ENCODE measurements at places on chromosomes 13 and 19.

GRCh38 chr19:42411581-42412178, 15.5 kb downstream of the LIPE start:
- no peak for DNase-seq

GRCh38 chr13:79612604-79613003, 131.6 kb downstream of the NDFIP2 start:
- DNase-seq, result no peak

GRCh38 chr13:28496188-28496564, 1.2 kb upstream of the FLT1 start:
- DNase-seq, result no peak

GRCh38 chr19:44960906-44961728, 5.9 kb downstream of the CLPTM1 start:
- DNase-seq, result no peak

- no peak for DNase-seq
These were observed 9.6 kb downstream of the MEX3D start for GRCh38 chr19:1558552-1558951.

GRCh38 chr13:23960566-23961156, 63.4 kb upstream of the C1QTNF9B start:
- no peak for DNase-seq

DNA sequence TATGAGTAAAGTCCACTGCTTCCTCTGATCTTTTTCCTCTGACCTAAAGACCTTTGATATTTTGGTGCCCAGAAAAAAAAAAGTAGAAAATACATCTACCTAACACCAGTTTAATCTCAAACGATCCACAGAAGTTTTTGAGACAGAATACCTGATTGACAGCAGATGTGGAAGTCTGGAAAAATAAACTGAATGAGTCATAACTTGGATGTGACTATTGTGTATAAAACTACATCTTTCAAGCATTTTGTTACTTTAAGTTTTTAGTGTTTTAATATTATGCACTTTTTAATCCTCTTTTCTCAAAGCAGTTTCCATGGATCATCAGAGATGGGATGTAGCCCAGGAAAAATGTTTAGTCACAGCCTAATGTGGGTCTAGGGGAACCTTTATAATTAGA, 216.1 kb downstream of the SLITRK1 start:
- no peak for DNase-seq

DNA sequence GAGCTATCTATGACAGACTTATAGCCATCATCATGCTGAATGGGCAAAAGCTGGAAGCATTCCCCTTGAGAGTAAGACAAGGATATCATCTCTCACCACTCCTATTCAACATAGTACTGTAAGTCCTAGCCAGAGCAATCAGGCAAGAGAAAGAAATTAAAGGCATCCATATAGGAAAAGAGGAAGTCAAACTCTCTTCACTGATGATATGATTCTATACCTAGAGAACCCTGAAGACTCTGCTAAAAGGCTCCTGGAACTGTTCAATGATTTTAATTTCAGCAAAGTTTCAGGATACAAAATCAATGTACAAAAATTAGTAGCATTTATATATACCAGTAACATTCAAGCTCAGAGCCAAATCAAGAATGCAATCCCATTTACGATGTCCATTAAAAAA, 21.7 kb upstream of the C1QTNF9B start:
- no peak for DNase-seq

GRCh38 chr13:22144806-22145205, 473.9 kb downstream of the FGF9 start:
- no peak for DNase-seq

GRCh38 chr19:996051-996838, 4.0 kb upstream of the GRIN3B start:
- DNase-seq, result no peak

GRCh38 chr13:99375738-99376080, 68.5 kb upstream of the GPR183 start:
- no peak for DNase-seq

DNA sequence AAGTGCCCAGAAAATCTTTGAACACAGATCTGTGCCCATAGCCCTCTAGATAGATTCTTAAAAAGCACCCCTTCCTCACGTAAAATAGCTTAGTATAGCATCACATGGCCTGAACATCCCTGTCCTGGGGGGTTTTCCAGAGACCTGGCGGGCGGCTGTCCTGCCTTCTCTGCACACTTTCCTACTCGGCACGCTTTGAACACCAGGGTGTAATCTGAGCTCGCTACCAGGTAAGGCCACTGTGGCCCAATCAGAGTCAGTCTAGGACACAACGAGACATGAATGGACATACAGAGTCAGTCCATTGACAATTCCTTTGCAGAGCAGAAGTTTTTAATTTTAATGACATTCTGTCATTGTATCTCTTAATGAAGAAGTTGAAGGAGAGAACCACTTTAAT, 8.1 kb downstream of the CYP2A13 start:
- DNase-seq, result no peak

GRCh38 chr13:23619068-23619855, 49.0 kb downstream of the TNFRSF19 start:
- no peak for DNase-seq

DNA sequence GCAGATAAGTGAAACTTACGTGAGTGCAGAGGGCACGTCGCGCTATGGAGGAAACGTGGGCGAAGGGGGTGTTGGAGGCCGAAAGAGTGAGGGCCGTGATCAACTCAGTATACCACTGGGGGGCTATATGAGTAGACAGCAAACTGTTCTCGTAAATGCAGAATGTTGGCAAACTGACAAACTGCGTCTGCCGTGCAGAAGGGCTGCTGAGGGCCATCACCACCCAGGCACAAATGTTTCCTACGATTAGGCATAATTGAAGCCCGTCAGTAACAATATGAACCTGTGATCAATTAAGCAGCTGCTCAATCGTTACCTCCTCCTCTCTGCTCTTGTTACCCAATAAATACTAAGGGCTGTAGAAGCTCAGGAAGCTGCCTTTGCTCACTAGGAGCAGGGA, 17.3 kb upstream of the MADCAM1 start:
- no peak for DNase-seq

DNA sequence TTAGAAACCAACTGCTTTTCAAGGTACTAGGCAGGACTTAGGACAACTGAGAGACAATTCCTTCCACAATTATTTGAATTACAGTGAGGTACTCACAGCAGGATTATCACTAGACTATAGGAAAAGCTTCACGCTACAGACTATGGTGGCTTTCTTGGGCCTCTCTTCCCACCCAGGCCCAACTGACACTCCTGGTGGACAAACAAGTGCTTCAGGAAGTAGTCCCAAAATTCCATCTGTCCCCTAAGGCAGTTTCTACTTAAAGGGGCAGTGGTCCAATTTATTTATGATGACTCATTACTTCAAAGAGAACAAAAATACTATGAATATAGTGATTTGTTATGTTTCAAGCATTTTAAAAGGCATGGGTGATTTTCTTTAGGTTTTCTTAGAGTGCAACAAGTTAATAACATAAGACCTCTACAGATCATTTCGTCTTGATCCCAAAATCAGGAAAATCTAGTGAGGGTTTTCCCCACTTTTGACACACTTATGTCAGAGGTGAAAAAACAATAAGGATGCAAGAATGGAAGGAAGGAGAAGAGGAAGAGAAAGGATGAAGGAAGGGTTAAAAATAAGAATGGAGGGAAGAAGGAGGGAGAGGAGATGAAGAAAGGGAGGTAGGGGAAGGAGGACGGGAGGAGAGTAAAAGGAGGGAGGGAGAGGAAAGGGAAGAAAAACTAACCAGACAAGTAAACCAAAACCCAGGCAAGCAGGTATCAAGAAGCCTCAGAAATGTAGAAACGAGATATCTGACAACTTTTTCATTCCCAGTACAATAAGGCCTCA, 100.7 kb downstream of the SERP2 start:
- no peak for DNase-seq
